ENCODE measurements at places on chromosomes 12 and 14.

GRCh38 chr12:46585854-46586621 lies 213.5 kb upstream of the SLC38A2 start:
- DNase-seq: no peak

DNA sequence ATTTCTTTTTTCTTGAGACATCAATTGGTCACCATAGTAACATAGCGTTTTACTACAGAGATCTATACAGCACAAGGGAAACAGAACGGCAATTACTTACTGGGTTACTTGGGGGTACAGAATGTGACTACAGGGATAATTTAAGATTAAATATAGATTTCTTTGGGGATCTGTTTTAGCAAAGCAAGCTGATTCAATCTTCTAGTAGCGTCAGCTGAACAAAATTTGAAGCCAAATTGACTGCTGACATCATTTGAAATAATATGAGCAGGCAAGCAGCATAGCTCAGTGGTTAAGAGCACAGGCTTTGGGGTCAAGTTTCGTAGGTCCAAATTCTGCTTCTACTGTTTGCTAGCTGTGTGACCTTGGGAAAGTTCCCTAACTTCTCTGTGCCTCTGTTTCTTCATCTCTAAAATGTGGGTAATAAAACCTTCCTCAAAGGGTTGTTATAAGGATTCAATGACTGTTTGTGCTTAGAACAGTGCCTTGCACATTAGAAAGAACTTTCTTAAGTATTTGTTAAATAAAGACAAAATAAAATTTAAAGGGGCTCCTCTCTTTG lies 12.8 kb downstream of the GPR19 start:
- DNase-seq: no peak

DNA sequence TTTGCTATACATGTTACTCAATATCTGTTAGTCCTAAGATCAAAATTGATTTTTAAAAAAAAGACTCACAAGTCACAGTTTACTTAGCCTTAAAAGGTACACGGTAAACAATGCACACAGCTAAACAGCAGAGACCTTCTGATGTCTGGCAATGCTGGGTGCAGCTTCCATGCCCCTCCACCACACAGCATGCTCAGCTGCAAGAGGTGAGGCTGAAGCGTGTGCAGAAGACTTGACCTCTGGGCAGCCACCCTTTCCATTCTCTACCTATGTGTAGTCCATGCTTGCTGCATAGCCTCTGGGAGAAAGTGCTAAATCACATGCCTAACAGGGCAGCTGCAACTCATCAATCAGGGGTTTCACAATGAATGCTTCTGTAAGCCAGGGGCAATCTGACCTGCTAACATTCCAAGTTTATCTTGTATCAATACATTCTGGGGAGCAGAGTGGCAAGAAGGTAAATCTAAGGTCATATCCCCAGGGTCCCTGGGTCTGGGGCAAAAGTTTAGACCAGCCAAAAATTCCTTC lies 44.5 kb upstream of the AMN1 start:
- no peak for DNase-seq

DNA sequence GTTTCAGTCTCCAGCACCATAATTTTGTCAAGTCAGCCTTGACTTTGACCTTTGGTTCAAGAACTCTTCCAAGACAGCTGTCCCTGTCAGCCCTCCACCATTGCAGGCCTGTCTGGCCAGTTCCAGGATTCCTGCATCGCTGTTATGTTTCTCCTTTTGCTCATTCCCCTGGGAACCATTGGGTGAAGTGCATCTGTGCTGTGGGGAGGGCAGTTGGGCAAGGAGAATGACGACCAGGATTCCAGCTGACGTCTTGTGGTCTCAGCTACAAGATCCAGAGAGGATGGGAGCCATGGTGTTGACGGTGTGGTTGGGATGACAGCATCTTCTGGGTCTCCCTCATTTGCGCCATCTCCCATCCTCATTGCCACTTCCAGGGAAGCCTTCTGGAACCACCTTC lies 45.9 kb upstream of the SLC24A4 start:
- DNase-seq: no peak

GRCh38 chr12:79086541-79087296 lies 222.1 kb downstream of the SYT1 start:
- DNase-seq: no peak

- DNase-seq: no peak
Observed at GRCh38 chr14:61203081-61203753, 77.9 kb downstream of the TMEM30B start.

DNA sequence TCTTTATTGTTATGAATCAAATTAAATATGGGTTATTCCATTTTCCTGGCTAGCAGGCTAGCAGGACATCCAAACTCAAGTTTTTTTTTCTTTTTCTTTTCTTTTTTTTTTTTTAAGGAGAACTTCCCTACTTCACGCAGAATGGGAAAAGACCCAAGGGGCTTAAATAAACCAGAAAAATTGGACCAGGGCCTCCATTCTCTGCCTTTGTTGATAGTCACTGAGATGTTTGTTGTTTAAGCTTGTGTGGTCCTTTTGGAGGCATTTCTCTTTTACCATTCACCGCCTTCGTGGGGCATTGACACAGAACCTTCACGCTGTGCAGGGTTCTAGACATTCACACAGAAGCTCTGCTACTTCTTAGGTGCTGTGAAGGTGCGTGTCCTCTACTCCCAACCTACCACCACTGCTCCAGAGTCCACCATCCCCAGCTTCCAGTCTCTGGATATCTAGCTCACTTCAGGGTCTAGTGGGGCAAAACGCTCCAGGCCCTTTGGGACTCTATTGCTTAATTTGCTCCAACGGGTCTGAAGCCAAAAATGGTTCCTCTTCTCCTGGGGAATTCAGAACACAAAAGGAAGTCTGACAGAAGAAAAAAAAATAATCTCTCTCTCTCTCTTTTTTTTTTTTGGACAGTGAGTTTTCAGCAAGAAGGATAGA lies 301.3 kb downstream of the AEBP2 start:
- no peak for DNase-seq

DNA sequence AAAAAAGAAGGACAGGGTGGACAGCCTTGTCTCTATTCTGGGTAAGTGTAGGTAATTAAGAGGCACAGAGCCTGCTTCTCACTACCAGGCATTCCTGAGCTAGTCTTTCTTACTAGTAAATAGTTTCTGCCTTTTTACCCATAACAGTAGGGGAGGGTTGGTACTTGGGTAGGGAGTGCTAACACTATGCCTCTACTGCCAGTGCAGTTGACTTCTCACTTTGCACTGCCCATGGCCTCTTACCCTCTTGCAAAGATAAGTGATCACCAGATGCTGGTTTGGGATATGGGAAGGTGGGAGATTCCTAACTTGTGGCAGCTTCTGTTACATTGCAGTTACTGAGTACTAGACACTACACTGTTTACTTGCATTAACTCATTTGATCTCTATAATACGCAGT lies 11.6 kb downstream of the AHSA1 start:
- DNase-seq: no peak

- DNase-seq: no peak
Observed at GRCh38 chr12:54238531-54238930, 41.4 kb downstream of the CBX5 start.

GRCh38 chr12:57754411-57755193 lies at the start of gene MARCHF9:
TSS of gene MARCHF9 (plus strand) at chr12:57755103. CDS start at chr12:57755529, 426 bp downstream.
- DNase-seq: peak; percentile 86

DNA sequence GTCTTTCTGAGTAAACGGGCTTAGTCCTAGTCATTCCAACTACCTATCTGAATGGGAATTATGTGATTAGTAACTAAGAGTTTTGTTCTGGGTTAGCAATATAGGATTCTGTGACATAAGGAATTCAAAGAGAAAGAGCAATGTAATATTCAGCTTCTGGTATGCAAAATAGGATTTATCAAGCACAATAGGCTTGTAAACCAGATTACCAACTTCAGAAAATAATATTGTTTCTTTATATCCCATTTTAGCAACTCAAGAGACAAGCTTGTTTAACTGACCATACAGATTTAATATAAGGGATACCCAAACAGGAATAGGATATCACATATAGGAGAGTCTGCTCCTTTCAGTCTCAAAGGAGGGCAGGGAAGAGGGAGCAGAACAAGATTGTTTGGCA lies 240.9 kb downstream of the CEP128 start:
- no peak for DNase-seq

DNA sequence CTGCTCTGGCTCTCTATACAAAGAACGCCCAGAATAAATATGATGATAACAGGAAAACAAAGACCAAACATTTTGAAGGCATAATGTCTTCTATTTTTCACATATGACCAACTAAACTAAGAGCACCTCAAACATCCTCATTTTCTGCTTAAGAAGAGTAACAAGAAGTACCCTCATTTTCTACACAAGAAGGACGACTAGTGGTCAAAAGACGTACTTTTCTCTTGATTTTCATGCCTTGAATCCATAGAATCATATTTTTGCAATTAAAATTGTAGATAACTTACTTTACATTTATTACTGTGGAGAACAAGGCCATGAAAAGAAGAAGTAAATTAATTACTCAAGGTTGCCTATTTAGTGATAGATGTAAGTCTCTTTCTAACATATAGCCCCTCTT lies 358.6 kb downstream of the DUSP6 start:
- no peak for DNase-seq

DNA sequence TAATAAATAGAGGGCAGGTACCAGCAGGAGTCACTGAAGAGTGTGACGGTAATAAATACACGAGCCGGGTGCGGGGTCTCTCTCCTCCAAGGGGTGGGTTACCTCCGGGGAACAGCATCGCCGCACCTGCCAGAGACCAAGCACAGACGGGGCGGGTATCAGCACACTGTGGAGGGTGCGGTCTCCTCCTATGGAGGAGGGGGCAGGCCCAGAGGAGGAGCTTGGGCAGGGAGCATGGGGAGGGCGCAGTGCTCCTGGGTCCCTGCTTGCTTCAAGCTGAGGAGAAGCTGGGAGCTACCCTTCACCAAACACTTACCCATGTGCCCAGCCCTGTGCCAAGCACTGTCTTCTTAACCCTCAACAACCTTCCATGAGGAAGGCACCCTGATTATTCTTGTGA lies 12.8 kb downstream of the PGF start:
- DNase-seq: peak; percentile 62

DNA sequence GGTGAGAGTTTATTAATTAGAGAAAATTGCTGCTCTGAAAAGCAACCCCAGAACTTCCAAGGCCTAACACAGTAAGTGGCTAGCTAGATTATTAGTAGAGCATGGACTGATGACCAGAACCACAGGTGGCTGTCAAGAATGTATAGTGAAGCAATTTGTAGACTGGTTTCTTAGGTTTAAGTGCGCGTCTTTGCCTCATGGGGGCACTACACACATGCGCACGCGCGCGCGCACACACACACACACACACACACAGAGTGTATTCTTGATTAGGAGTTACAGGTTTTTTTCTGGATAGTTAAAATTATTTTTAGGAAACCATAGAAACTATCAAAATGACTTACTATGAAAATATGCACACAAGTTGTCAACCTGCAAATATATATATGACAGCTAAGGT lies 66.5 kb downstream of the BHLHE41 start:
- no peak for DNase-seq

DNA sequence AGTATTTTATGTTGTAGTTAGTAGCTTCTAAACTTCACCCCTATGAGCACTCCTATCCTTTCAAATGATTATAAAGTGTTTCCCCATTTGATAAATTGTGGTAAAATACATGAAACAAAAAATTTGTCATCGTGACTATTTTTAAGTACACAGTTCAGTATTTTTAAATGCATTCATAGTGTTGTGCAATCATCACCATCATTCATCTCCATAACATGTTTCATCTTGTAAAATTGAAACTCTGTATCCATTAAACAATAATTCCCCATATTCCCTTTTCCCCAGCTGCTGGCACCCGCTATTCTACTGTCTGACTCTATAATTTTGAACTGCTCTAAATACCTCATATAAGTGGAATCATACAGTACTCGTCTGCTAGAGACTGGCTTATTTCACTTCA lies 52.5 kb downstream of the ATP23 start:
- no peak for DNase-seq

- DNase-seq: no peak
Observed at GRCh38 chr12:130626601-130627000, 89.5 kb downstream of the RIMBP2 start.

GRCh38 chr14:58866391-58866790 lies 228.6 kb downstream of the DACT1 start:
- no peak for DNase-seq

DNA sequence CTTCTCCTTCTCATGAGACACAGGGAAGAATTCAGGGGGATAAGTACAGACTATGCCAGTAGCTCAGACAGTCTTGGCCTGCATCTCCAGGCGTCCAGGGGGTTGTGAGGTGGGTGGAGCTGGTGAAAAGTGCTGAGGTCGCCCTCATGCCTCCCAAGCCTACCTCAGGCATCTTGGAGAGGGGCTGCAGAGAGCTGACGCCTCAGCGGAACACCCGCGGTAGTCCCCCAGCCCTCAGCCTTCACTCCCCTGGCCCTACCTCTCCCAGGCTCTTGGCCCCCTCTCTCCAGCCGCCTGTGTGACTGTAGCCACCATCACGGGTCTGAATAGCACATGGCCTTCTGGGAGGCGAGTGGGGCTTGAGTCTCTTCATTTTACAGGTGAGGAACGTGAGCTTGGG lies 59.8 kb upstream of the DLK1 start:
- DNase-seq: no peak

DNA sequence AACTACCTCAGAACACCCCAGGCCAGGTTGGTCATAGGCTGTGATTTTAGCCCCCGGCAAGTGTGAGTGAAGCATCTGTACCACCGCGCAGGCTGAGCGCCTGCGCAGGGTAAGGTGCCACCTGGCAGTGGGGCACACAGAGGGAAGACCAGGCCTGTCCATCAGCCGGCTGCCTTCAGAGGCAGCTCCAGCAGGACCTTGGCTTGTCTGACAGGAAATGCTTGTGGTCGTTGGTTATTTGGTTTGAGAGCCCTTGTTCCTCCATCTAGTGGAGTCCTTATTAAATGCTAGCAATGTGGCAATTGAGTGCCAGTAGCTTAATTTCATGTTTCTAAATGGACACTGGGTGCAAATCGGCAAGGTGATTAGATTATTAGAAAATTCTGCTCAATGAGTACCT lies 27.5 kb downstream of the SLC25A29 start:
- DNase-seq: no peak

DNA sequence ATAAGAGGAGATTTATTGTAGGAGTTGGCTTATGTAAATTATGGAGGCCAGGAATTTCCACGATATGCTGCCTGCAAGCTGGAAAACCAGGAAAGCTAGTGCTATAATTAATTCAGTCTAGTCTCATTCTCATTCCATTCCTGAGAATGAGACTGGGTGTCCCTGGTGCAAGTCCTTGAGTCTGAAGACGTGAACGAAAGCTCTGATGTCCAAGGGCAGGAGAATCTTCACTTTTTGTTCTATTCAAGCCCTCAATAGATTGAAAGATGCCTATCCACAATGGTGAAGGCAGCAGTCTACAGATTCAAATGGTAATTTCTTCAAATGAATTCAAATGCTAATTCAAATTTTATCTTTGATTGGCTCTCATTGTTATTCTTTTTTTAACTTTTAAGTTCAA lies 851.1 kb upstream of the MGAT4C start:
- DNase-seq: no peak

Data from GM06990 (cell line).